Activated T-helper 9 cell treated with anti-CD3 and anti-CD28 coated beads, Interleukin-2, amount 50 U/mL, for 16 hours (primary cell): ENCODE measurements at places on chromosomes 1 and 21.

DNA sequence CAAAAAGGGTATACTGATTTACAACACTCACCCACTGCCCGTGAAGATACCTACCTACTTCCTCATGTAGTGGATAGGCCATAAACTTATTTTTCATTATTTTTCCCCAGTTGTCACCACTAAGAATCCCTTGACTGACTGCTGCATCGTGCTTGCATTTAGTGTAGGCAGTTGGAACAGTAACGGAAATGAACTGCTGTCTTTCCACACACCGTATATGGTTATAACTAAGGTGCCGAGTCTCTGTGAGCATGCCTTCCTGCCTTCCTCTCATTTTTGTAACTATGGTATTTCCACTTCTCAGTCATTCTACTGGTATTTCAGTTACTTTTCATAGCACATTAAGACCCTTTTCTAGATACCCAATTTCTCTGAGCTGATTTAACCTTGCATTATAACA, 36.4 kb downstream of the SLC35F3 start:
- no peak for DNase-seq

DNA sequence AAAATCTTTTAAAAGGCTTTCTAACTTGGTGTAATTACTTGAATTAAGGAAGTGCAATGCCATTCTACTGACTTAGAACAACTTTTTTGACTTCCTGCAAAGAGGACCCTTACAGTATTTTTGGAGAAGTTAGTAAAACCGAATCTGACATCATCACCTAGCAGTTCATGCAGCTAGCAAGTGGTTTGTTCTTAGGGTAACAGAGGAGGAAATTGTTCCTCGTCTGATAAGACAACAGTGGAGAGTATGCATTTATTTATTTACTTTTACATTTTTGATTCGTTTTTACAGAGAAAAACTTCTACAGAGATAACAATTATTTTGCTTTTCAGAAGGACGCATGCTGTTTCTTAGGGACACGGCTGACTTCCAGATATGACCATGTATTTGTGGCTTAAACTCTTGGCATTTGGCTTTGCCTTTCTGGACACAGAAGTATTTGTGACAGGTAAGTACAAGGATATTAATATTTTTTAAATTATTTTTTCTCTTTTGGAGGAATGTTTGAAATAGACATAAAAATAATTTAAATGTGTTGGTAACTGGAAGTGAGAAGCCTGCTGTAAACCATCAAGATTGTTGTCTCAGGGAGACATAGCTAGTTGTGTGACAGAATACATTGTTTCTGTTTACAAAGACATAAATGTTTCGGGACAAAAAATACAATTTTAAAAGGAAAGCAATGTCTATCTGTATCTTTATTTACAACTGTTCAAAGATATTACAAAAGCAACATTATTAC, at the start of gene PTPRC:
TSS of gene PTPRC (plus strand) at position 147 of the 742 bp plus-strand sequence. CDS start at position 376, 229 bp downstream.
- no peak for DNase-seq

- DNase-seq: no peak
Measured at GRCh38 chr1:157512036-157512969, 40.0 kb downstream of the FCRL5 start.

DNA sequence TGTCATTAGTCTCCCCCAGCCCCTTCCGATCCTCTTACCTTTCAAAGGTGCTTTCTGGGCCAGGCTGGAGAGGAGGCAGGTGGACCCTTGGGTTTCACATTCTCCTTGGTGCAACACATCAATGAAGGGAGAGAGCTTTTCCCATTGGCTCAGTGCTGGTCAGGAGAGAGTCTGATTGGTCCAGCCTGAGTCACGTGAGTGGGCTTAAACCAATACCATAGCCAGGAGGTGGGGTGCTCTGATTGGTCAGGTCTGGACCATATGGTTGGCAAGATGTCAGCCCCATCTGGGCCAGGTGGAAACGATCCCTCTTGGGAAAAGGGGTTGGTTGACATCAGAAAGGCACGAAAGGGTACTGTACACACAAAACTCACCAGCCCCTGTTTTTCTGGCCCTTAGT, 44.8 kb upstream of the ABCG1 start:
- DNase-seq: no peak

DNA sequence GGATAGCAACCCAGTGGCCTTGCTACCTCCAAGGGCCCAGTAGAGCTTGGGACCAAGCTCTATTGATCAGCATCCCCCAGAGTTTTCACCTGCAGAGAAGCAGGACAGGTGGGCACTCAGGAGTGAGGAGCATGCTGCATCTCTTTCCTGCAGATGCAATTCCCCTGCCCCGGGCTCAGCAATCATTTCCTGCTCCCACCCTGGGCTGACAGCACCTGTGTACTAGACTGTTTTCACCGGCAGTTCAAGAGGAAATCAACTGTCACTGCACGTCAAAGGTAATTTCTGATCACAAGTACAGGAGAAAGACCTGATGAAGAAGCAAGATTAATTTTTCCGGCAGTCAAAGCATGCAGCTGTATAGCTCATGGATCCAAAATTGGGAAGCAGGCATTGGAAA, 8.8 kb upstream of the NT5C1A start:
- no peak for DNase-seq

GRCh38 chr1:87572008-87572407, 243.3 kb downstream of the LMO4 start:
- no peak for DNase-seq

DNA sequence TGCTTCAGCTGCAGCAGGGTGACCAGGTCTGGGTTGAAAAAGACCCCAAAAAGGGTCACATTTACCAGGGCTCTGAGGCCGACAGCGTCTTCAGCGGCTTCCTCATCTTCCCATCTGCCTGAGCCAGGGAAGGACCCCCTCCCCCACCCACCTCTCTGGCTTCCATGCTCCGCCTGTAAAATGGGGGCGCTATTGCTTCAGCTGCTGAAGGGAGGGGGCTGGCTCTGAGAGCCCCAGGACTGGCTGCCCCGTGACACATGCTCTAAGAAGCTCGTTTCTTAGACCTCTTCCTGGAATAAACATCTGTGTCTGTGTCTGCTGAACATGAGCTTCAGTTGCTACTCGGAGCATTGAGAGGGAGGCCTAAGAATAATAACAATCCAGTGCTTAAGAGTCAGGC, 2.9 kb downstream of the C1QA start:
- DNase-seq: no peak

GRCh38 chr21:45120975-45121374, 46.6 kb downstream of the ADARB1 start:
- DNase-seq: no peak

DNA sequence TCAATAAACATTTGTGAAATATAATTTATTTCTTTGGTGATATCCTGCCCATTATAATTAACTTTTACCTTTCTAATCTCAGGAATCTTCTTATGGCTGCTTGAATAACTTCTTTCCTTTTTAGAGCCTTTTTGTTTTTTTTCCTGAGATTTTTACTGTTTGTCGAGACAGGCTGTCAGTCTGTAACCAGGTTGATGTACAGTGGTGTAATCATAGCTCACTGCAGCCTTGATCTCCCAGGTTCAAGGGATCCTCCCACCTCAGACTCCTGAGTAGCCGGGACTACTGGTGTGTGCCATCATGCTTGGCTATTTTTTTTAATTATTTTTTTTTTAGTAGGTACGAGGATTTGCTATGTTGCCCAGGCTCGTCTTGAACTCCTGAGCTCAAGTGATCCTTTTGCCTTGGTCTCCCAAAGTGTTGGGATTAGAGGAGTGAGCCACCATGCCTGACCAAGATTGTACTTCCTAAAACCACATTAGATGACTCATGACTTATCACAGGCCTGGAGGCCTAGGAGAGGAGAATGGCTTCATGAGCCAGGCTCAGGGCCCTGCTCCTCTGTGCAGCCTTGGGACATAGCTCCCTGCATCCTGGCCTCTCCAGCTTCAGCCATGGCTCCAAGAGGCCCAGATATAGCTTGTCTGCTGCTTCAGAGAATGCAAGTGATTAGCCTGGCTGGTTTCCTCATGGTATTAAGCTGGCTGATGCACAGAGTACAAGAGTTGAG, 48.6 kb downstream of the CTH start:
- DNase-seq: no peak

- DNase-seq: no peak
Measured at GRCh38 chr1:210738256-210738655, 395.7 kb downstream of the KCNH1 start.

DNA sequence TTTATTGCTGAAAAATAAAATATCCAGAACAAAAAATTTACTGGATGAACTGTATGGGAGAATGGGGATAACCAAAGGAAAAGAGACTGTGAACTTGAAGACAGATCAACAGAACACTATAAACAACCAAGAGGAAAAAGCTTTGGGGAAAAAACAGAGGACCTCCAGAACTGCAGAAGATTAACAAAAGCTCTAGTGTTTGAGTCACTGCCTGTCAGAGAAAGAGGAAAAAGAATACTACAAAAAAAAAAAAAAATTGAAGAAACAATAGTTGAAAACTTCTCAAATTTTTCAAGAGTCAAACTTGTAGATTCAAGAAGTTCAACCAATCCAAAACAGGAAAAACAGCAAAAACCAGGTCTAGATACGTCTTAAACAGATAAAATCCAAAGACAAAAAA, 44.3 kb downstream of the ARHGAP29 start:
- DNase-seq: no peak

- DNase-seq: no peak
Measured at GRCh38 chr1:41345434-41346075, 15.7 kb upstream of the FOXO6 start.

GRCh38 chr1:229092377-229093237, 178.3 kb upstream of the RAB4A start:
- no peak for DNase-seq

DNA sequence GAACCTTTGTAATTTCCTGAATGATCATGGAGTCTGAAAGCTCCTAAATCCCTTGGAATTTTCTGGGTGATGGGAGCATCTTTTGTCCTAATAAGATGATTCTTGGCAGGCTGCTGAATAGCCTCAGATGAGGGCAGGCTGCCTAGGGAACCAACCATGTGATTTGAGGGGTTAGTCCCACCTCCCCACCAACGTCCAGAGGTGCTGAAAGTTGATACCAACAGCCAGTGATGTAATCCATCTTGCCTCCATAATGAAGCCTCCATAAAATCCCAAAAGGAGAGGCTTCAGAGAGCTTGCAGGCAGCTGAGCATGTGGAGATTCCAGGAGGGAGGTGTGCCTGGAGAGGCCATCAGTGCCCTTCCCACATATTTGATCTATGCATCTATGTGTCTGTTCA, 43.7 kb downstream of the GTF2B start:
- no peak for DNase-seq

- DNase-seq: no peak
Measured at GRCh38 chr1:209113521-209113920, 470.0 kb upstream of the CAMK1G start.

- DNase-seq: no peak
Measured at GRCh38 chr21:37331411-37331810, 35.2 kb upstream of the DYRK1A start.

DNA sequence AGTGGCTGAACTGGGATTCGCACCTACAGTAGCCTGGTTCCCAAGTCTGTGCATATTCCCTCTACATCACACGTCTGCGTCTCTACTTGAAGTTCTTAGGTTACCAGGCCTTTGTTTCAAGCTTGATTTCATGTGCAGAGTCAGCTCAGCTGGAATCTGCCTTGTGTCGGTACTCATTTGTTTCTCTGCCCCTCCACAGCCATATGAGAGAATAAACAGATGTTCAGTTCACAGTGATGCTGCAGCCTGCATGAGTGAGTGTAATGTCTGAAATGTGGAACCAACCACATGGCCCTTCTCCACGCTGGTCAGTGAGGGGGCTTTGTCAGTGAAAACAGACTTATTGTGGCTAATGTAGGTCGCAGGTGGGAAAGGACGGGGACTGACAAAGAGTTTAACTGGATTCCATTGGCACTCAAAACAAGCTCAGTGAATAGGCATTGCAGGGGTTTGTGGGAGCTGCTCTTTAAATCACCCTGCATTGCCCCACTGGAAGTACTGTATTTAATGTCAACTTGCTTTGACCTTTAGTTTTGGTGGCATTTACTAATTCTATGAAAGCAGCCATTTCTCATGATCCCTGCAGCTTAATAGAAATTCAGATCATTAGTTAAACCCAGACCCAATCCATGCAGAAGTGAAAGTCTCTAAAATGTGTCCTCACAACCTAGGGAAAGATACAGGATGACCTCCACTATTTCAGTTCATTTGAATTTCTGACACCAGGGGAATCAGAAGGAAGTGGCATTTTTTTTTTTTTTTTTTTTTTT, 136.4 kb upstream of the FAM78B start:
- DNase-seq: no peak

DNA sequence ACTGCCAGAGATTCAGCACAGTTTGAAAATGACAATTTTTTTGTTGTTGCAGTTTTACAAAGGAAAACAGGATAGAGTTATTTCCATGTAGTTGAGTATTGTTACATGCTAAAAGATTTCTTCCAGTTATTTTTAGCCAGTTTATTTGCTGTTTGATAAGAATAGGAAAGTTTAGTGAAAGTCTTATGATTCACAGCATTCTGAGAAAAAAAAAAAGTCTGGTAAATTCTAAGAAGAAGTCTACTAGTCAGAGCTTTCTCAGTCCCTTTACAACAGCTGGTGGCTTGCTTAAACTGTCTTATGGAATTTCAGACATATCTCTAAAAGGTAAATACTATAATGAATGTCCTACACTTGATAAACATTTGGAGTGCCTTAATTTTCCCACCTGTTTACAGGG, 341.7 kb downstream of the DSCAM start:
- DNase-seq: no peak

DNA sequence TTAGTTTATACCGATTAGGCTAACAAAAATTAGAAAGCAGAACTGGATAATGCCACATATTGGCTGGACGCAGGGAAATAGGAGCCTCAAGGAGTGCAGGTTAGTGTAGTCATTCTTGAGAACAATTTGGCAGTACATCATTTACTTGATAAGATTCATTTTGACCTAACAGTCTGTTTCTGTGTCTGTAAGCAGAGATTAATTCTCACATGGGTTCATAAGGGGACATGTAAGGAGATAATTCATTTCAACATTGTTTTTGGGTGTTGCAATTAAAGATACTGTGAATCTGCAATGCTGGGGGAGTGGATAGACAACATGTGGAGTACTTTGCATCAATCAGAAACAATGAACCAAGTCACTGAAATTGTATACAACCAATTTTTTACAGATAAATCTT, 32.0 kb downstream of the AGO3 start:
- no peak for DNase-seq

DNA sequence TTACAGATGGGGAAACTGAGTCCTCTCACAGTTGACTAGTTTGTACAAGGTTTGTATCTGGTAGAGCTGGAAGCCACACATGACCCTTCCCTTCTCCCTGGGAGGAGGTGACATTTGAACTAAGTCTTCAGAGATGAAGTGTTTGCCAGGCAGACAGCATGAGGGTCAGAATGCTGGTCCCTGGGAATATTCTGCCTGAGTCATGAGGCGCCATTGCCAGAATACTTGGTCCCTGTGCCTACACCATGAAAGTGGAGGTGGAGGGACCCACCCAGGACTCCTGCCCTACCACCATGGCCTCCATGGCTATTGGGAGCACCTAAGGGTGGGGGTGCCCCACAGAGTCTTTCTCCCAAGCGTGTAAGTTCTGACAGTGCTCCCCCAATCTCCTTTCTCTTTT, 7.0 kb downstream of the RPS6KA1 start:
- no peak for DNase-seq
